AG08395 (cell line): ENCODE measurements at places on chromosomes 7 and 10.

DNA sequence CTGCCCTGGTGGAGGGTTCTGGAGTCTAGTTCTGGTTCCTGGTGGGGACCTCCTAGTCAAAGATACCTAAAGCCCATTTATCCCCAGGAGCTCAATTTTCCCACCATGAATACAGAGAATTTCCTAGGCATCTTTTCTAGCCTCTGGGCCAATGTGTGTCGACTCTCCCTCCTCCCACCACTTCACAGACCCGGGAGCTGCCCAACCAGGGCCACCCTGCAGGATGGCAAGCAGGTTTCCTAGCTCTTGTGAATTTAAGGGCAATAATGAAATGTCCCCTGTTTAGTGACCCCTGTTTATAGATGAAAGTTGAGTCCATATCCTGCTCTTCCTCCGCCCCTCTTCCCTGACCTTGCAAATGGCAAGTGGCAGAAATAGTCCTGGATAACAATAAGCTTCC lies 9.4 kb downstream of the DLX5 start:
- DNase-seq, result no peak

DNA sequence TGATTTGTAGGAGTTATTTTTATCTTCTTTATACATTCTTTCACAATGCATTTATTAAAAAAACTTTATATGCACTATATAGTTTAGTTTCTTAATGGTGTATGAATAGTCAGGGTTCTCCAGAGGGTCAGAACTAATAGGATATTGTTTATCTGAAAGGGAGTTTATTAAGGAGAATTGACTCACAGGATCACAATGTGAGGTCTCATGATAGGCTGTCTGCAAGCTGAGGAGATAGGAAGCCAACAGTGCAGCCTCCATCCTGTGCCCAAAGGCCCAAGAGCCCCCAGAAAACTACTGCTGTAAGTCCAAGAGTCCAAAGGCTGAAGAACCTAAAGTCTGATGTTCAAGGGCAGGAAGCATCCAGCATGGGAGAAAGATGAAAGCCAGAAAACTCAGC lies 192.8 kb upstream of the AHR start:
- DNase-seq, result no peak

GRCh38 chr10:89171996-89172395 lies 35.1 kb downstream of the CH25H start:
- peak; percentile 43 for DNase-seq

- DNase-seq, result no peak
Observed at GRCh38 chr10:44394696-44395381, 9.9 kb upstream of the CXCL12 start.

- no peak for DNase-seq
Observed at GRCh38 chr7:159158888-159159405, 14.3 kb upstream of the VIPR2 start.

- DNase-seq, result no peak
Observed at GRCh38 chr7:5678295-5679047, 103.0 kb downstream of the RNF216 start.

DNA sequence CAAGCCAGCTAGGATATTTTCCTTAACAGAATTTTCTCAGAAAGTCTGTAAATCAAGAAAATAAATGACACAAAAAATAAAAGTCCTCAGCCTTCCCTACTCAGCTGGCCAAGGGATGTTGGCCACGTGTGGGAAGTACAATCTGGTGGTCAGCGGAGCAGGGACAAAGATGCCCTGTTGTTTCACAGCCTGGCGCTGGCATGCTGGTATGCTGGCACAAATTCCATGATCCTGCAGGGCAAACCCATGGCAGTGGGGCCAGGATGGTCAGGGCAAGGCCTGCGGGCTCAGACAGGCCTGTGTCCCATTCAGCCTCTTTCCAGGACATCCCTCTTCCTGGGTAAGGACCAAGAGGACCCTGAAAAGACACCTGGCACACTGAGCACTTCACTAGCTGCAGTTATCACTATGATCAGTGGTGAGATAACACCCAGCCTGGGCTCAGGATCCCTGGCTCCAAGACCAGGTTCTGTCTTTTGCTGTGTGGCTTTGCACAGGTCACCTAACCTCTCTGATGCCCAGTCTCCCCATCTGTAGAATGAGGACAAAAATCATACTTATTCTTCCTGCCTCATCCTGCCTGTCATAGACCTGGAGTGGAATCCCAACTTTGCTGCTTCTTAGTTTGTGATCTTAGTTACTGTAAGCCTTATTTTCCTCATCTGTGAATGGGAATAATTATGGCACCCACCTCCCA lies 10.8 kb upstream of the HSPA12A start:
- no peak for DNase-seq

GRCh38 chr7:7527047-7527446 lies 8.6 kb downstream of the COL28A1 start:
- no peak for DNase-seq
